ENCODE measurements at places on chromosomes 16 and 17.

GRCh38 chr16:85612191-85612800 lies 826 bp upstream of the GSE1 start:
- no peak for DNase-seq

- DNase-seq: no peak
Measured at GRCh38 chr16:9462984-9463383, 371.5 kb downstream of the HAPSTR1 start.

DNA sequence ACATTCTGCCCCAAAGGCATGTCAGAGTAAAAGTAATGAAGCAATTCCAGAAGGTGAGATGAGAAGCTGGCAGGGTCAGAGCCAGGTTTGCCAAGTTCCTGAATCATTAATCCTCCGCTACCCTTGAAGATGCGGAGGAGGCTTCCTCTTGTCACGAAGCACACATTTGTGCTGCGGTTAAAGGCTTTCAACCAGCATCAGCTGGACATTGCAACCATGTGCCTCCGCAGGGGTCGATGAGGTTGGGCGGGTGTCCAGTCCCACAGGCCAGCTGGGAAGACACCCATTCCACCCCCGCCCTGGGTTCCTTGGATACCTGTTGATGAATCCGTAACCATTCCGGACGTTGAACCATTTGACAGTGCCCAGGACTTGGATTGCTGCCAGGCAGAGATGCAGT lies 1.3 kb downstream of the YBX2 start:
- no peak for DNase-seq

- DNase-seq: no peak
Measured at GRCh38 chr17:70060415-70060814, 14.6 kb upstream of the KCNJ16 start.

DNA sequence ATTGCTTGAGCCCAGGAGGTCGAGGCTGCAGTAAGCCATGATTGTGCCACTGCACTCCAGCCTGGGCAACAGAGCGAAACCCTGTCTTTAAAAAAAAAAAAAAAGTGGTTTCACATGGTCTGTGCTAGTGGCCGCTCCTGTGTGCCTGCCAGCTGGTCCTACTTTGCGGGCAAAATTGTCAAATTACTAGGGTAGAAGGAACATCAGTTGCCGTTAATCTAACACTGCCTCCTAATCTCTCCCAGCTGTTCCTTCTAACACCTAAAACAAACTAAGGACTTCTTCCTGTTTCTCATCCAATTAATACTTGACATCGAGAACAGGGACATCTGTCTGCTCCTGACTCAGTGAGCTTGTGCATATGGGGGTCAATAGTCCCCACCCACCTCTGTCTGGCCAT lies 23.9 kb downstream of the TMEM11 start:
- no peak for DNase-seq

DNA sequence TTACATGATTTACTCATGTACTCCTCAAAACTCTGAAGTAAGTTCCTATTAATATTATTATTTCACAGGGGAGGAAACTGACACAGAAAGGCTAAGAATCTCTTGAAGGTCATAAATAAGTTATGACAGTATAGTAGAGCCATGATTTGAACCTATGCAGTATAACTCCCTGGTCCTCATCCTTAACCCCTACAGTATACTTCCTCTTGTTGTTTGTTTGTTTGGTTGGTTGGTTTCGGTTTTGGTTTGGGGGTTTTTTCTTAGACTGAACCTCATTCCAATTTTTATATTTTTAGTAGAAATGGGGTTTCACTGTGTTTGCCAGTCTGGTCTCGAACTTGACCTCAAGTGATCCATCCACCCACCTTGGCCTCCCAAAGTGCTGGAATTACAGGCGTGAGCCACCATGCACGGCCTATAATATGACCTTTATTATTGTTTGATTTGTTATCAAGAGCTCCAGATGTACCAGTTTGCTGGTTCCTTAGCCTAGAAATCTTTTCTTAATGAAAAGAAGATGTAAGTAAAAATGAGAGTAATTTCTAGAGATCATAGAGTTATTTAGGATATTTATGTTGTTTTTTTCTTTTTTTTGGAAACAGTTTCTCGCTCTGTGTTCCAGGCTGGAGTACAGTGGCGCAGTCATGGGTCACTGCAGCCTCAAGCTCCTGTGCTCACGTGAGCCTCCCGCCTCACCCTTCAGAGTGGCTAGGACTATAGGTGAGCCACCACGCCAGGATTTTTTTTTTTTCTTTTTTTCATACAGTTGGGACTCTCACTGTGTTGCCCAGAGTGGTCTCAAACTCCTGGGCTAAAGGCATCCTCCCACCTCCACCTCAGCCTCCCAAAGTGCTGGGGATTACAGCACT lies 4.8 kb downstream of the PRR11 start:
- DNase-seq: no peak

DNA sequence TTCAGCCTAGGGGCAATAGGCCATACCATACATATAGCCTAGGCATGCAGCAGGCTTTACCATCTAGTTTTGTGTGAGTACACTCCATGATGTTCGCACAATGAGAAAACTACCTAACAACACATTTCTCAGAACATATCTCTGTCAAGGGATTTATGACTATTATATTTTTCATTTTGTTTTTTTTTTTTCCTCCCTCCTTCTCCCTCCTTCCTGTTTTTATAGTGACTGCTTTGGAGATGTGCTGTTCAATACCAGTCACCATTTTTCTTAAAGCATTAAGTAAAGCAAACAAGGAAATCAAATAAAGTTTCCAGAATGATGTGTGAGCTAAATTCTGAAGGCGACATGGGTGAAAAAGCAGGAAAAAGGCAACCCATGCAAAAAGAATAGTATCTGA lies 194.6 kb downstream of the STX8 start:
- no peak for DNase-seq

GRCh38 chr17:49468811-49469385 lies 26.2 kb upstream of the NGFR start:
- DNase-seq: no peak

DNA sequence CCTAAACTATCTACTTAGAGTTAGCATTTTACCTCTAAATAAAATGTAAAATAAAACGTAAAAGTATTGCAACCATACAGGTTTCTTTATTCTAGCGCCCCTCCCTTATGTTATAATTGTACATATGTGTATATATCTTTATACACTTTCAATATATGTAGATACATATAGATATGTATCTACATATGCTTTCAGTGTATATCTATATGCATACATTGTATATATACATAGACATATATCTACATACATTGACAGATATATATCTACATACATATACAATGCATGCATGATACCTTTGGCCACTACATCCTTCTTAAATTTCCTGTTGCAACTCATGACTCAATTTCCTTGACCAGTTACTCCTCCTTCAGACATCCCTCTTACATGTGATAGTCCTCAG lies 16.7 kb downstream of the BPTF start:
- DNase-seq: no peak

- DNase-seq: no peak
Measured at GRCh38 chr16:11414815-11415775, 69.8 kb downstream of the RMI2 start.
